ENCODE measurements at places on chromosomes 1 and 21. TPM values are rescaled to one million over a fixed set of nuclear protein-coding genes. Genes with fewer than 3 reads are reported as not detected.
A peak's percentile ranks its signal among the peaks of the same experiment; 100 is the strongest.

The SLC2A5 gene
- total RNA-seq, result 5.8 TPM

The NME7 gene
- total RNA-seq, result 13.3 TPM

The SH2D1B gene
- 0.63 TPM for total RNA-seq

The SLC5A9 gene
- 0.51 TPM for total RNA-seq

The PAQR6 gene
- total RNA-seq, result 2.8 TPM

The CYP4X1 gene
- total RNA-seq, result 16.3 TPM

The FLG2 gene
- not detected for total RNA-seq

The PPIAL4G gene
- total RNA-seq, result 0.09 TPM

The C1QC gene
- 295 TPM for total RNA-seq

The NRAS gene
- 21.1 TPM for total RNA-seq

The MIXL1 gene
- 0.51 TPM for total RNA-seq

- no peak overlapping the region for H3K4me3 ChIP-seq
- H3K36me3 ChIP-seq, result no peaks in the 10 kb centered on the region
- no peaks in the 10 kb centered on the region for H3K4me1 ChIP-seq
- DNase-seq, result no peak
Observed at GRCh38 chr21:14120091-14120734, 90.5 kb downstream of the LIPI start.

DNA sequence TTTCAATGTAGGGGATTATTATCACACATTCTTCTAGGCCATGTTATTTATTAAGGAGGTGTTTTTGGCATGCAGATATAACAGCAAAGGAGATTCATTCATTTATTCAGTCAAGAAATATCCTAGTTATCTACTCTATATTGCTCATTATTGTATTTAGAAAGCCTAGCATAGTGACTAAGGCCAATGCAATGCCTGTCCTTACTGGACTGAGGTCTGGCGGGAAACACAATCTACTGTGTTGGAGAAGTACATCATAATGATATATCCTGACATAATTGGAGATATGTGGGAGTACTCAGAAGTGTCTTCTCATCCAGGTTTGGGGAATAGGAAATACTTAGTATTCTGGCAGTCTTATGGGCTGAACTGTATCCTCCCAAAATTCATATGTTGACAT is 421.5 kb upstream of the USP24 start:
- peaks cover 16% of the 10 kb centered on the region for H3K4me1 ChIP-seq
- H3K4me3 ChIP-seq, result no peak overlapping the region
- H3K27ac ChIP-seq, result peak overlapping the region; percentile 57
- no peaks in the 10 kb centered on the region for H3K36me3 ChIP-seq
- H3K27me3 ChIP-seq, result no peaks in the 10 kb centered on the region

GRCh38 chr1:31669786-31670592 is 25.3 kb upstream of the PEF1 start:
- H3K4me1 ChIP-seq, result no peaks in the 10 kb centered on the region
- no peak overlapping the region for H3K27ac ChIP-seq
- DNase-seq, result peak; percentile 86
- H3K4me3 ChIP-seq, result no peak overlapping the region
- H3K27me3 ChIP-seq, result no peaks in the 10 kb centered on the region

- H3K36me3 ChIP-seq, result no peaks in the 10 kb centered on the region
- no peaks in the 10 kb centered on the region for H3K4me1 ChIP-seq
- H3K27ac ChIP-seq, result no peak overlapping the region
- H3K4me3 ChIP-seq, result no peak overlapping the region
Observed at GRCh38 chr1:244296447-244296846, 155.3 kb downstream of the ADSS2 start.

DNA sequence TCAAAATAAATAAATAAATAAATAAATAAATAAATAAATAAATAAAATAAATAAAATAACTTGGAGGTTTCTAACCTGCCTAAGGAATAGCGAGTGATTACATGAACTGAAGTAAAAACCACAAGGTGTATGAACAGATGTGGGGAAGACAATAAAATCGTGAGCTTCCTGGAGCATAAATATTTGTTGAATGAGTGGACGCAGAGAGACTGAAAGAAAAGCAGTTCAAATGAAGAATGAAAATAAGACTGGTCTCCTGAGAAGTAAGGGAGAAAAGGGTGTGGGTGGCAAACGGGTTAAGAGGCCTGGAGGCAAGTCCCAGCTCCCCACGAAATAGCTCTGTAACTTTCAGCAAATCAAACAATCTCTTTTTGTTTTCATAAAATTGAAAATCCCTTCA is 33.6 kb downstream of the CHML start:
- no peak overlapping the region for H3K4me3 ChIP-seq
- no peaks in the 10 kb centered on the region for H3K36me3 ChIP-seq
- H3K27ac ChIP-seq, result no peak overlapping the region
- no peaks in the 10 kb centered on the region for H3K4me1 ChIP-seq
- DNase-seq, result no peak

GRCh38 chr1:35931446-35932157 is 697 bp downstream of the AGO3 start:
- DNase-seq, result peak; percentile 79
- H3K27ac ChIP-seq, result peak overlapping the region; percentile 94
- H3K36me3 ChIP-seq, result no peaks in the 10 kb centered on the region
- no peaks in the 10 kb centered on the region for H3K27me3 ChIP-seq
- no peaks in the 10 kb centered on the region for H3K4me1 ChIP-seq

GRCh38 chr1:200890818-200891773 is 3.6 kb upstream of the INAVA start:
- H3K4me3 ChIP-seq, result peak overlapping the region; percentile 42
- no peaks in the 10 kb centered on the region for H3K27me3 ChIP-seq
- peak; percentile 58 for DNase-seq
- H3K36me3 ChIP-seq, result no peaks in the 10 kb centered on the region
- H3K27ac ChIP-seq, result no peak overlapping the region
- H3K4me1 ChIP-seq, result no peaks in the 10 kb centered on the region

GRCh38 chr1:204968951-204969350 is 74.1 kb upstream of the CNTN2 start:
- no peaks in the 10 kb centered on the region for H3K4me1 ChIP-seq
- no peak overlapping the region for H3K27ac ChIP-seq
- H3K27me3 ChIP-seq, result no peaks in the 10 kb centered on the region
- no peak overlapping the region for H3K4me3 ChIP-seq
- no peaks in the 10 kb centered on the region for H3K36me3 ChIP-seq
- no peak for DNase-seq

- no peaks in the 10 kb centered on the region for H3K27me3 ChIP-seq
- no peaks in the 10 kb centered on the region for H3K36me3 ChIP-seq
- H3K4me3 ChIP-seq, result no peak overlapping the region
- no peak for DNase-seq
- no peak overlapping the region for H3K27ac ChIP-seq
- no peaks in the 10 kb centered on the region for H3K4me1 ChIP-seq
Observed at GRCh38 chr1:63742526-63742925, 31.3 kb upstream of the ROR1 start.

DNA sequence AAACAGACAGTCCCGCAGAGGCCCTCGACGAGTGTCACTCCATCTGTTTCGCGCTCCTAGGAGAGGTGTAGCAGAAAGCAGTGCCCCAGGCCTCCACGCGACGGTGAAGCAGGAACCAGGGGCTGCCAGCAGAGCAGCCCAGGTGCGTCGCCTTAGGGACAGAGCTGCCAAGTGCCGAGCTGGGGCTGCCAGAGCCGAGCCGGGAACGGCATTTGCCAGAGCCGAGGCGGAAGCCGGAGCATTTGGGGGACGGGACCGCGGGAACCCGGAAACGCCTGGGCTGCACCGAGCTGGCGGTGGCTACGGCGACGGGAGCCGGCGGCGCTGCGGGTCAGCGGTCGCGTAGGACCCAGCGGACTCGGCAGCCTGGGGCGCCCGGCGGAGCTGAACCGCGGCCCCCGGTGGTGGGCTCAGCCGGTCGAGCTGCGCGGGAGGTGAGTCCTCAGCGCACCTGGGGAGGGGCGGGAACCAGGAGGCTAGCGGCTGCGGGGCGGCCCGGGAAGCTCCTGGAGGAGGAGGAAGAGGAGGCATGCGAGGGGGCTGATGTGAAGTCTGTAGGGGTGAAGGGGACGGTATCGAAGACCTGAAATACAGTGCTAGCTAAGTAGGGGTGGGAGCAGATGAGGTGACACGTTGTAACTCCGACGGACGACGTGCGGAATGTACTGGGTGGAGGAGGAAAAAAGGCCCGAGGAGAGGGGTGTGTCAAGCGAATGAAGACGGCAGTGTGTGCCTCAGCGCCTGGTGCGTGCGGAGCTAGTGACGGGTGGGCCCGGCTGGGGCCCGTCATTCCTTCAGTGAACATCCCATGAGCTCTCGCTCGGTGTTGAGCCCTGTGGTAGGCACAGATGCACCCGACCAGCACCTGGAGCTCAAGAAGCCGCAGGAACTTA is at the start of gene SLC35A3:
TSS of gene SLC35A3 (plus strand) at position 268 of the 893 bp plus-strand sequence. CDS start 23,559 bp downstream, outside the sequence.
- no peaks in the 10 kb centered on the region for H3K36me3 ChIP-seq
- no peak within 1 kb of the TSS for H3K27ac ChIP-seq
- H3K4me1 ChIP-seq, result no peaks in the 10 kb centered on the region
- no peaks in the 10 kb centered on the region for H3K27me3 ChIP-seq

DNA sequence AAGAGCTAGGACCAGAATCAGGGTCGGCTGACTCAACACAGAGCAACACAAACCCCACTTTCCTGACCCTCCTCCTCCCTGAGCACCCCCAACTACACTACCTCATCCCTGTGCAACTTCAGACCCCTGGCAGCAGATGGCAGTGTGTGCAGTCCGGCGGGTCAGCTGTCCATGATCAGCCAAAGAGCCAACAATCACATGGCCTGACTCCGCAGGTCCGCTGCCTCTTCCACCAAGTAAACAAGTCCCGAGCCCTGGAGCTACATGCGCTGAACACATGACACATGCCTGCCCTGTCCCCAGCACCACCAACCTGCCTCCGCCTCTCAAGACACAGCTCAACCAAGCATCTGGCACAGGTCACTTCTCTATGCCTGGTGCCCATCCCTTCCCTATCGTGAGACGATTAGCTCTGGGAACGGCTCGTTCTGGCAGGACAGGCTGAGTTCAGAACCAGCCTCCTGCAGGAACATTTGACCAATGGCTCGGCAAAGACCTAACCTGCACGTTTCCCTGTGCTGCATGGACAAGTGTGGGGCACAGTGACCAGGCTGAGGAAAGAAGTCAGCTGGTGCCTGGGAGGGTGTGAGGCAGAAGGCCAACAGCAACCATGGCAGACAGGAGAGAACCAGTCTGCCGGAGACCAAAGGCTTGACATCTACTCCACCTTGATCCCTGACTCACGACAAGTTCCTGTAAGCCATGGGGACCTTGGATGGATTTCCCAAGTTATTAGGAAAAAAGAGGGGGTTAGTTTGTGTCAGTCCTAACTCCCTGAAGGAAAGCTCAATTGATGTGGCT is 60.3 kb downstream of the CD46 start:
- H3K27me3 ChIP-seq, result no peaks in the 10 kb centered on the region
- peaks cover 18% of the 10 kb centered on the region for H3K36me3 ChIP-seq
- peaks cover 4% of the 10 kb centered on the region for H3K4me1 ChIP-seq
- DNase-seq, result peak; percentile 81

DNA sequence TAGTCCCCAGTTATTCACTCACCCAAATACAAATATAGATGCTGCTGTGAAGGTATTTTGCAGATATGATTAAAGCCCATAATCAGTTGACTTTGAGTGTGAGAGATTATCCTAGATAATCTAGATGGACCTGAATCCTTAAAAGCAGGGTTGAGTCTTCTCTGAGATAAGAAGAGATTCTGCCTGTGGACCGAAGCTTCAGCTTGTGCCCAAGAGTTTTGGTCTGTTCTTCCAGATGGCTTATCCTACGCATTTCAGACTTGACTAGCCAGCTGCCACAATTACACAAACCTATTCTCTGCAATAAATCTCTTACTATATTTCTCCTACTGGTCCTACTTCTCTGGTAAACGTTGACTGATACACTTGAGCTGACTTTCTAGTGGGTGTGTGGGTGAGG is 145.1 kb downstream of the KCNJ6 start:
- H3K4me3 ChIP-seq, result no peak overlapping the region
- DNase-seq, result no peak
- no peak overlapping the region for H3K27ac ChIP-seq

- H3K27ac ChIP-seq, result no peak overlapping the region
- DNase-seq, result no peak
- no peaks in the 10 kb centered on the region for H3K36me3 ChIP-seq
- H3K4me1 ChIP-seq, result no peaks in the 10 kb centered on the region
- no peak overlapping the region for H3K4me3 ChIP-seq
Observed at GRCh38 chr1:107724648-107725047, 240.3 kb downstream of the VAV3 start.

DNA sequence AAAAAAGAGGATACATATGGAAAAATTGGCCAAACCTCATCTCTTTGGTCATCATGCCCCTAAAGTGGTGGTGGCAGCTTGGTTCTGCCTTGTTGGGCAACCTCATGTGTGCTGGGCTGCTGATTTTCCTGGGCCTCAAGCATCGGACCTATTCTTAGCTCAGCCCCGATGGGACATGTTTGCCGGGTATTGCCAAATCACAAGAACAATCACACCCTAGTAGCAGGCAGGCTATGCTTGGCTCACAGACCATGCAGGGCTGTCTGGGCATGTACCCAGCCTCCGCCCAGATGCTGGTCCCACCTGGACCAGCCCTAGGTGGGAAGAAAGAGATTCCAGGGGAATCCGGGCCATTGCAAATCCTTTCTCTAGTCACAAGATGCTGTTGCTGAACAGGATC is 189.4 kb upstream of the FGGY start:
- peaks cover 7% of the 10 kb centered on the region for H3K4me1 ChIP-seq
- H3K36me3 ChIP-seq, result no peaks in the 10 kb centered on the region
- H3K4me3 ChIP-seq, result no peak overlapping the region
- peak; percentile 80 for DNase-seq

DNA sequence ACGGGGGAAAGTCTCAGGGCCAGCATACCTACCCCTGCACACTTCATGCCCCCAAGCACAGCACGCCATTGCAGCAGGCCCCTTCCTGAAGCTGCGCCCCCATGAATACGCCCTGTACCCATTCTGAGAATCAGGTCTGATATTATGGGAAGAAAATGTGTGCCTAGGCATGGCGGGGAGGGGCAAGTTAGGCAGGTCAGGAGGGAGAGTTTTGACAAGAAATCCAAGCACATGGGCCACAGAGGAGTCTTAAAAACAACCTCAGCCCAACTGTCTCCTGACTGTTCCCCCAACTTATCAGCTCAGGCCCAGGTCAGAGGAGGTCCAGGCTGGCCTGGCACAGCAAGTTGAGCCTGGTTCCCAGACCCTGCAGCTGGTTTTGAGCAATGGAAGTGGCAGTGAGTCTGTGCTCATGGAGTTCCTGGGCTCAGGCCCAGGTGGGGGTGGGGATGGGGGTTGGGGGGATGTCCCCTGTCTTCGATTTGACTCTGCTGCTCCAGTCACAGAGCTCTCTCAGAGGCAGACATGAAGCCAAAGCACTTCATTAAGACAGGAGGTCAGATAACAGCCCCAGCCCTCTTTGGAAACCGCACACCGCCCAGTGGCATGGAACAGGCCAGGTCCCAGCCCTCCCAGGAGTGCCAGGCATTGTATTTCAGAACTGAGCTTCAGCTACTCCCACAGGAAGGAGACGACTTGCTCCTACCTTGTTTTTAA is 20.6 kb upstream of the BCAR3 start:
- no peak overlapping the region for H3K27ac ChIP-seq
- no peaks in the 10 kb centered on the region for H3K36me3 ChIP-seq
- no peak overlapping the region for H3K4me3 ChIP-seq
- no peaks in the 10 kb centered on the region for H3K4me1 ChIP-seq
- no peaks in the 10 kb centered on the region for H3K27me3 ChIP-seq

GRCh38 chr1:230281556-230281955 is 144.6 kb downstream of the PGBD5 start:
- H3K36me3 ChIP-seq, result no peaks in the 10 kb centered on the region
- no peak overlapping the region for H3K4me3 ChIP-seq
- H3K4me1 ChIP-seq, result no peaks in the 10 kb centered on the region
- no peak for DNase-seq

GRCh38 chr1:43931711-43932660 is 1.6 kb upstream of the ARTN start:
- no peaks in the 10 kb centered on the region for H3K36me3 ChIP-seq
- no peaks in the 10 kb centered on the region for H3K27me3 ChIP-seq
- no peak overlapping the region for H3K27ac ChIP-seq
- no peaks in the 10 kb centered on the region for H3K4me1 ChIP-seq

All from aorta (tissue), 5 donors.